Prostate gland (tissue), 2 donors: ENCODE measurements at places on chromosomes 16 and 17. TPM values are rescaled to one million over a fixed set of nuclear protein-coding genes. Genes with fewer than 3 reads are reported as not detected.

ELMO3 gene
- 36.7 TPM for total RNA-seq

- peak; percentile 46 for DNase-seq
- no peaks in the 10 kb centered on the region for H3K27me3 ChIP-seq
- H3K27ac ChIP-seq: peak overlapping the region; percentile 79
- H3K4me3 ChIP-seq: peak overlapping the region; percentile 72
- no peaks in the 10 kb centered on the region for H3K36me3 ChIP-seq
Measured at GRCh38 chr17:8629371-8630226, 926 bp downstream of the MYH10 start.

- no peak overlapping the region for H3K4me3 ChIP-seq
- no peaks in the 10 kb centered on the region for H3K36me3 ChIP-seq
- no peak overlapping the region for H3K27ac ChIP-seq
- H3K4me1 ChIP-seq: peaks cover 9% of the 10 kb centered on the region
- no peaks in the 10 kb centered on the region for H3K27me3 ChIP-seq
- no peak for DNase-seq
Measured at GRCh38 chr16:11499295-11500089, 87.2 kb downstream of the LITAF start.

DNA sequence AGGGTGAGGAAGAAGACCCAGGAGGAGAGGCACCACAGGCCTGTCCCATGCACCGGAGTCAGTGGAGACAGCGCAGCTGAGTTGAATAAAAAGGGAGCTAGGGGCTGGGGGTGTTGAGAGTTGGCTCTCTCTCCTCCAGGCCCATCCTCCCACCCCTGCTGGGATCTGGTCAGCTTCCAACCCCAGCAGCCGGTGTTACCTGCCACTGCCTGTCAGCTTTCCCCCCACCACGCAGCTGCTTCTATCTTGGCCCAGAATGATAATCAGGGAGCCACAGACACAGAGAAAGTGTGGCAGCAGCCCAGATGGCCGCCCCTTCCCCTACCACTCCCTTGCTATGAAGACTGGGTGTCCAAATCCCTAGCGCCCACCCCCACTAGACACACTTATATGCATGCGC is 120.6 kb upstream of the RPL38 start:
- DNase-seq: no peak
- H3K4me1 ChIP-seq: no peaks in the 10 kb centered on the region
- H3K4me3 ChIP-seq: no peak overlapping the region
- H3K27me3 ChIP-seq: peaks cover 6% of the 10 kb centered on the region
- H3K36me3 ChIP-seq: no peaks in the 10 kb centered on the region

DNA sequence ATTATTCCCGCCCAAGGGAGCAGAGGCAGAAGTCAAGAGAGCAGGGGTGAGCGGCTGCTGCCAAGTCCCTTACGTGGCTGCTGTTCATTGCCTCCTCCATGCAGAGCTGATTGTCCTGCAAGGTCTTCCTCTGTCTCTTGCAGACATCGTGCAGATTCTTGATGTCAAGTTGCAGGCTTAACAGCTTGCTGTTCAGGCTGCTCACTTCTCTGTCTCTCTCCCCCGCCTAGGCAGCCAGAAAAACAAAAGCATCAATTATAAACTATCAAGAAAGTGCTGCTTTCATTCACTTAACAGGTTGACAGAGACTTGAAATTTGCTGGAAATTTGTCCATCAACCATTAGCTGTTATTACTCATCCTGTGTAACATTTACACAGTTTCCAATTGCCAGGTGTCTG is 7.3 kb downstream of the PMFBP1 start:
- H3K4me3 ChIP-seq: no peak overlapping the region
- H3K4me1 ChIP-seq: no peaks in the 10 kb centered on the region
- H3K36me3 ChIP-seq: no peaks in the 10 kb centered on the region
- H3K27ac ChIP-seq: no peak overlapping the region

DNA sequence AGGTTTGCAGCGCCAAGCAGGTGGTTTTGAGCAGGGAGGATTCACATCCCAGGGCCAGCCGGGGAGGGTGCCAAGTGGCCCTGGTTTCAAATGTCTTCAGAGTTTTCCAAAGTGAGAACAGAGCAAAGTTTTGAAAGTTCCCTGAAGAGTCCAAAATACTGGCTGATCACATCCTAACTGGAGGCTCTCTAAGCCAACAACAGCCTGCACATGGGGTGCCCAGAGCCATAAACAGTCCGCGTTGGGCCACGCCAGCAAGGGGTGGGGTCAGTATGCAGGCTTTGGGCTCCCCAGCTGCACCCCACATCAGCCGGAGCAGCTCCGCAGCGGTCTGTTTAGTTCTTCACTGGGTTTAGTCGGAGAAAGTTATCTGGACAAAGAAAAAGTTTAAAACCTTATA is 150.9 kb downstream of the C16orf95 start:
- no peak overlapping the region for H3K27ac ChIP-seq
- no peaks in the 10 kb centered on the region for H3K4me1 ChIP-seq
- DNase-seq: no peak
- no peaks in the 10 kb centered on the region for H3K36me3 ChIP-seq
- no peaks in the 10 kb centered on the region for H3K27me3 ChIP-seq
- H3K4me3 ChIP-seq: no peak overlapping the region

- H3K4me1 ChIP-seq: no peaks in the 10 kb centered on the region
- no peak overlapping the region for H3K27ac ChIP-seq
- no peaks in the 10 kb centered on the region for H3K27me3 ChIP-seq
- peak overlapping the region; percentile 10 for H3K4me3 ChIP-seq
Measured at GRCh38 chr17:49035470-49036269, 38.5 kb downstream of the IGF2BP1 start.

DNA sequence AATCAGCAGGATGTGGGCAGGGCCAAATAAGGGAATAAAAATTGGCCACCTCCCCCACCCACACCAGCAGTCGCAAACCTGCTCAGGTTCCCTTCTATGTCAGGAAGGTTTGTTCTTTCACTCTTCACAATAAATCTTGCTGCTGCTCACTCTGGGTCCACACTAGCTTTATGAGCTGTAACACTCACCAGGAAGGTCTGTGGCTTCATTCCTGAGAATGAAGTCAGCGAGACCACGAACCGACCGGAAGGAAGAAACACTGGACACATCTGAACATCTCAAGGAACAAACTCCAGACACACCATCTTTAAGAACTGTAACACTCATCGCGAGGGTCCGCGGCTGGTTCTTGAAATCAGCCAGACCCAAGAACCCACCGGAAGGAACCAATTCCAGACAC is 115.5 kb upstream of the TBX2 start:
- H3K36me3 ChIP-seq: no peaks in the 10 kb centered on the region
- no peaks in the 10 kb centered on the region for H3K27me3 ChIP-seq
- no peak overlapping the region for H3K4me3 ChIP-seq
- no peak for DNase-seq
- no peak overlapping the region for H3K27ac ChIP-seq
- no peaks in the 10 kb centered on the region for H3K4me1 ChIP-seq

GRCh38 chr17:63096426-63096825 is 130.4 kb downstream of the TANC2 start:
- DNase-seq: no peak
- H3K4me1 ChIP-seq: no peaks in the 10 kb centered on the region
- H3K4me3 ChIP-seq: no peak overlapping the region
- H3K27me3 ChIP-seq: no peaks in the 10 kb centered on the region
- H3K36me3 ChIP-seq: no peaks in the 10 kb centered on the region
- no peak overlapping the region for H3K27ac ChIP-seq

CDH16 gene
- not detected for total RNA-seq

DNA sequence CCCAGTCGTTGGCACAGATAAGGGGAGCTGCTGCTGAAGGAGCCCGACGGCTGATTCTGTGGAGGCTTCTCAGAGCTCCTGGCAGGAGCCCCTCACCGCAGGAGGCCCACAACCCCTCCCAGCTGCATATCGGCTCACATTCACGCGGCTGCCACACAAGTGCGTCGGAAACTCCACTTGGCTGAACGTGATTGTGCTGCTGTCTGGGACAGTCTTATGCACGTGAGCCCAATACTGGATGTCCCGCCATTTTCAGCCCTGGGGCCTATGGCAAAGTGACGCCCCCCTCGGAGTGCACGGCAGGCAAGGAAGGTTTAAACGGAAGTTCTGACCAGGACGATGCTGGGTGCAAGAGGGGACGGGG is 8.7 kb upstream of the PITPNA start:
- no peak overlapping the region for H3K27ac ChIP-seq
- no peak for DNase-seq
- H3K27me3 ChIP-seq: no peaks in the 10 kb centered on the region
- H3K4me3 ChIP-seq: no peak overlapping the region

GRCh38 chr17:70378076-70378475 is 208.7 kb downstream of the KCNJ2 start:
- no peaks in the 10 kb centered on the region for H3K27me3 ChIP-seq
- H3K36me3 ChIP-seq: no peaks in the 10 kb centered on the region
- H3K4me1 ChIP-seq: no peaks in the 10 kb centered on the region
- no peak overlapping the region for H3K27ac ChIP-seq
- no peak for DNase-seq
